Prostate gland (tissue), 2 donors: ENCODE measurements at places on chromosomes 5 and 9.

- no peak overlapping the region for H3K27ac ChIP-seq
- H3K4me3 ChIP-seq, result no peak overlapping the region
- H3K27me3 ChIP-seq, result no peaks in the 10 kb centered on the region
- DNase-seq, result no peak
- no peaks in the 10 kb centered on the region for H3K36me3 ChIP-seq
Observed at GRCh38 chr9:130590305-130590704, 10.9 kb downstream of the FUBP3 start.

DNA sequence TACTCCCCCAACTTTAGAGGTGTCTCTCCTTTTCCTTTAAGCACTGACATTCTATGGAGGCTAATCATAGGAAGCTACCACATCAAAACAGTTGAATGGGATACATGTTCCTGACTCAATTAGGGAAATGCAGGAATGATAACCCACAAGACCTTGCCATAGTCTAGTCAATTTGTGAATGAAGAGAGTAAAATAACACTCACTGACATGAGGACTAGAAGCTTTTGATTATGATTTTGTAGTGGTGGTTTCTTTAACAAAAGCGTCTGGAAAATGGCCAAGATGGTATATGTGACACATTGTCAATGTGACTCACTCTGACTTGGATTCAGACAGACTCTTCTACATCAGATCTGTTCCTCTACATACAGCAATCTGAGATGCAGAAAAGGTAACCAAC is 13.7 kb upstream of the PRELID2 start:
- H3K36me3 ChIP-seq, result no peaks in the 10 kb centered on the region
- DNase-seq, result no peak
- H3K27me3 ChIP-seq, result no peaks in the 10 kb centered on the region
- no peak overlapping the region for H3K27ac ChIP-seq
- no peak overlapping the region for H3K4me3 ChIP-seq

GRCh38 chr5:147037515-147038205 is 159.1 kb upstream of the PPP2R2B start:
- no peaks in the 10 kb centered on the region for H3K36me3 ChIP-seq
- no peaks in the 10 kb centered on the region for H3K4me1 ChIP-seq
- H3K27ac ChIP-seq, result no peak overlapping the region

DNA sequence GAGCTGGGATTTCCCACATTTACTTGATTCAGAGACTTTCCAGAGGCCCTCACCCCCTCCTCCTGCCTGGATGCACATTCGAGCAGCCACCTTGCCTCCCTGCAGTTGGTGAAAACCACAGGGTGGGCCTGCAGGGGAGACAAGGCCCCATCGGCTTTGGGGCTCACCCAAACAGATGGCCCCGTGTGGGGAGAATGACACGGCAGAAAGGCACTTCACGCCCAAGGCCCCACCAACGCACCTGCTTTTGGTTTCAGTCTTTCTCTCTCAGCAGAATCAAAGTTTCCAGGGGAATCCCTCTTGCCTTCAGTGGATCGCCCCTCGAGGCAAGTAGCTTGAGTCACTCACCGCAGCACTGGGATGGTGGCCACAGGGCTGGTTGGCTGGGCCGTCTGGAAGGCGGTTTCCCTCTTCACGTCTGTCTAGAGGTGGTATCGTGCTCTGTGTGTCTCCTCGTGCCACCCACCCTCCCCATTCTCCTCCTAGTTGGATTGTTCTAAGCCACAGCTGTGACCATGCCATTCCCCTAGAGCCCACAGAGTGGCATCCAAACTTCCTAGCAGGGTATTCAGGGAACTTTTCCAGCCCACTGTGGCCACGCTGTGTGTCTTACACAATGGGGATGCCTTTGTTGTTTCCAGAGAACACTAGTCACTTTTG is 31.8 kb downstream of the SEC61B start:
- no peak for DNase-seq
- no peaks in the 10 kb centered on the region for H3K36me3 ChIP-seq
- H3K4me1 ChIP-seq, result no peaks in the 10 kb centered on the region
- no peak overlapping the region for H3K4me3 ChIP-seq

DNA sequence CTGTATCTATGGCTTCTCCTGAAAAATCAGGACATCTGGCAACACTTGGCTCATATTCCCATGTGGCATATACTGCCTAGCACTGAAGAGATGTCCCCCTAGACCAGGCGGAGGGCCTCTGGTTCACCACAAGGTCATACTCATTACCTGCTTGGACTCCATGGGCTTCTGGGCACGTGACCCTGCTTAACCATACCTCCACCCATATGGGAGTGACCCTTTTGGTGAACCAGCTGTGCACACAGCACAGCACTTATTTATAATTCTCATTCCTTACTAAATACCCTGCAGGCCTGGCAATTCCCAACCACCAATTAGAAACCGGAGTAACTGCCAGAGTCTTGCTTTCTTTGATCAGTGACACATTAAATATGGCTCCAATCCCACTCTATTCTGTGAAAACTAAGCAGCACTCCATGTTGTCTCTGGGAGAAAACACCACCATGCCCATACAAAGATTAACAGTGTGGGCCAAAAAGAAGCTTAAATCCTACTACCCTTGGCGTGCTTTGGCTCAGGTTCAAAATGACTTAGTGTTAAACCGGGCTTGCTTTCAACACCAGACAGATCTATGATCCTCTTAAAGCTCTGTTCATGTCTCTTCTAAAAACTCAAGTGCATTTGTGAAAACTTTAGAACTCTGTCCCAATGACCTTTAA is 57.7 kb downstream of the MTMR12 start:
- H3K27me3 ChIP-seq, result no peaks in the 10 kb centered on the region
- peaks cover 5% of the 10 kb centered on the region for H3K4me1 ChIP-seq
- DNase-seq, result no peak
- H3K4me3 ChIP-seq, result no peak overlapping the region
- no peaks in the 10 kb centered on the region for H3K36me3 ChIP-seq
- peak overlapping the region; percentile 54 for H3K27ac ChIP-seq

DNA sequence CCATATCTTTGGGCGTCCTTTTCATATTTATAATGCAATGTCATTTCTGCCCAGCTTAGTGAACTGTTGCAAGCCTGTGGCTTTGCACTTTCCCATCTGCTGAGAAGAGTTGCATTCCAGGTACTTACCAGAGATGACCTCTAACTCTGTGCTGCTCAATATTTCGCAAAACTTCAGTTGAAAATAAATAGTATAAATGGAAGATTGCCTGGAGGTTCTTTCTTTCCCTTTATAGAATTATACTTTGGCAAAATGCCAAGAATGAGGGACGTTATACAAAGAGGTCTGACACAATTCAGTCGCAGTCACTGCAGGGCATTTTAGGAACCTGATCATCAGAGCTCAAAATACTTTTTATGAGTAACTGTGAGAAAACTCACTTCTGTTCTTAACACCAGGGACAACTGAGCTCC is 18.9 kb upstream of the VLDLR start:
- no peaks in the 10 kb centered on the region for H3K27me3 ChIP-seq
- no peaks in the 10 kb centered on the region for H3K4me1 ChIP-seq
- no peak overlapping the region for H3K4me3 ChIP-seq
- no peak for DNase-seq
- no peaks in the 10 kb centered on the region for H3K36me3 ChIP-seq
- H3K27ac ChIP-seq, result no peak overlapping the region

GRCh38 chr9:124011460-124012301 is at the start of gene LHX2:
LHX2 (plus strand) TSS chr9:124011768; CDS start chr9:124012349, 581 bp downstream.
- no peaks in the 10 kb centered on the region for H3K4me1 ChIP-seq
- H3K36me3 ChIP-seq, result no peaks in the 10 kb centered on the region
- no peak within 1 kb of the TSS for H3K27ac ChIP-seq

DNA sequence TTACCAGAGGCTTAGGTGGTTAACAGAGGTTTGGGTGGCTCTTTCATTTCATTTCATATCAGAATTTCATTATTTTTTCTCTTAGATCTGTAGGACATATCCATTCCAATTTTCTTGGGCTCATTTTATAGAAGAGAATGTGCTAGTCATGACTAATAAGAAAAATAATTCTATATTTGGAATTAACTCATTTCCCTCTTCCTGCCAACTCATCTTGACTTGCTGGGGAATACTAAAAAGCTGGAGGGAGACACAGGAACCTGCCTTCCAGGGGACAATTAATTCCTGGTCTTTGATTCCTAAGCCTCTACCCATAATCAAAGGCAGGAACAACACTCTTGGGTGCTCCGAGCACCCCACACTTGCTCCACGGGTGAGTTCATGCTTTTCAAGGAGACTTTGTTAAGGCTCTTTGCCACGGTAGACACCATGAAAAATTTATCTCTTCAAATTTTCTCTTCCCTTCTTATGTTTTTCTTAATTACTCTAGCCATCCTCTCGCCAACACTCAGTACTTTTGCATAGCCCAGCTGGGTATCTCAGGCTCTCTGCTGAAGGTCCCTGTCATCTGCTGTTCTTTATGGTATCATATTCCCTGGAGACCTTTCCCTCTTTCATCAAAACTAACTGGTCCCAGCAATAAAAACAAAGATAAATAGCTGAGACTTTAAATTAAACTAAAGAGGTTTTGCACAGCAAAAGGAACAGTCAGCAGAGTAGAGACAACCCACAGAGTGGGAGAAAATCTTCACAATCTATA is 273.9 kb downstream of the NPR3 start:
- no peak for DNase-seq
- H3K4me1 ChIP-seq, result no peaks in the 10 kb centered on the region

DNA sequence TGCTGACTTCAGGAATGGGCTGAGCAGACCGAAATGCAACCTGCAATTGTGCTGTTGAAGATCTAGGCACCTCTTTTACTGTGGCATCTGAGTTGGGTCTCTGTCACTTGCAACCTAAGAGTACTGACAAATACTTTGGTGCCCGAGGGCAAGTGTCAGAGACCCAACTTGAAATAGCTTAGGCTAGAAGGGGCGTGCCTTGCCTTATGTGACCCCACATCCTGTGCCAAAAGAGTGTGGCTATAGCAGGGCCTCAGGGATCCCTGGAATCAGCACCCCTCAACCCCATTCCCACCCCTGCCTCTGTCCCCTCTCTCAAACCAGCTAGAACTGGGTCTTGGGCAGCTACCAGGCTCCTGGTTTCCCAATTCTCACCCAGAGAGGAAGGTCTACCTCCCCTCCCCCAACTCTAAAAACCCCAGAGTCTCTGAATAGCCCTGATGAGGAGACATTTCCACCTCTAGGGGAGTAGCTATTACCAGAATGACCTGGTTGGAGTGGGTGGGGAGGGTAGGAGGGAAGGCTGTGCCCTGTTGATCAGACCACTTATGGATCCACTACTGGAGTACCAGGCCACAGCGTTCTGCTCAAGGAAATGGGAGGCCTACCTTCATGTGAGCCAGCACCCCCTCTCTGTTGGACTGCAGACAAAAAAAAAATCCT is 17.5 kb downstream of the RAI14 start:
- H3K27ac ChIP-seq, result no peak overlapping the region
- H3K27me3 ChIP-seq, result no peaks in the 10 kb centered on the region
- no peaks in the 10 kb centered on the region for H3K36me3 ChIP-seq
- H3K4me3 ChIP-seq, result no peak overlapping the region

DNA sequence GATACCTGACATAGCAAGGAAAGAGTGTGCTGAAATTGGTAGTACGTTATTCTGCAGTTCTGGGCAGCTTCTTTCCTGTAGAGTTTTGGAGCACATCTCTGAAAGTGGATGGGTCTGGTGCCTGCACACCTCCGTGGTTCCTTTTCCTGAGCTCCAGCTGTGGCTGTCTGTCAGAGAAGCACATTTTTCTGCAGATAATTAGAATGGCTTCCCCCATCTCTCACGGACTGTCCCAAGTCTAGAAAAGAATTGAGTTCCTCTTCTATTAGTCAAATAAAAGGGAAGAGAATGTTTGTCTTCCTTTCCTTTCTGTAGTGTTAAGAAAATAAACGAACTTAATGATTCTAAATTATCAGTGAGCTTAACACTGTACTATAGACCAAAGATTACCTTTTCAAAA is 55.7 kb downstream of the VCAN start:
- H3K36me3 ChIP-seq, result no peaks in the 10 kb centered on the region
- no peaks in the 10 kb centered on the region for H3K4me1 ChIP-seq
- no peaks in the 10 kb centered on the region for H3K27me3 ChIP-seq
- DNase-seq, result no peak
- H3K4me3 ChIP-seq, result no peak overlapping the region

- no peaks in the 10 kb centered on the region for H3K36me3 ChIP-seq
- H3K27ac ChIP-seq, result peak overlapping the region; percentile 83
- H3K4me1 ChIP-seq, result peaks cover 12% of the 10 kb centered on the region
- peak; percentile 96 for DNase-seq
Observed at GRCh38 chr9:33329117-33329563, 38.8 kb downstream of the NFX1 start.

GRCh38 chr5:1429496-1429895 is 15.7 kb downstream of the SLC6A3 start:
- no peaks in the 10 kb centered on the region for H3K27me3 ChIP-seq
- H3K4me3 ChIP-seq, result no peak overlapping the region
- no peaks in the 10 kb centered on the region for H3K36me3 ChIP-seq
- H3K27ac ChIP-seq, result no peak overlapping the region
- H3K4me1 ChIP-seq, result no peaks in the 10 kb centered on the region

DNA sequence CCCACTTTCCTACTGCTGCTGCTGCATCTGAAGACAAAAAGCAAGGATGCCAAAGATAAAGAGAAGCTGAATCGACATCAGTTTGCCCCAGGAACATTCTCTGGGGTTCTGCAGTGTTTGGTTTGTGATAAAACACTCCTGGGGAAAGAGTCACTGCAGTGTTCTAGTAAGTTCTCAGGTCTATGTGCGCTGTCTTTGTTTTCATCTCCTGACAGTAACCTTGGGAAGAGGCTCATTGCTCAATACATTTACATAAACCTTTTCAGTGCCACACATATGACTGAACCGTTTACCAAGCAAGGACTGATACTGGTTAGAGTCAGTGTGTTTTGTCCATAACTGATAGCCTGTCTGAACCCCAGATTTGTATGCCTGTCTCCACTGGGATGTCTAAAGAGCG is 232.1 kb downstream of the ARHGEF28 start:
- no peaks in the 10 kb centered on the region for H3K36me3 ChIP-seq
- no peak for DNase-seq
- H3K4me1 ChIP-seq, result no peaks in the 10 kb centered on the region
- H3K27ac ChIP-seq, result no peak overlapping the region

GRCh38 chr5:158754018-158754514 is 345.6 kb downstream of the EBF1 start:
- no peak overlapping the region for H3K27ac ChIP-seq
- H3K4me1 ChIP-seq, result no peaks in the 10 kb centered on the region
- no peaks in the 10 kb centered on the region for H3K36me3 ChIP-seq
- DNase-seq, result no peak

GRCh38 chr9:119611565-119611964 is 242.3 kb upstream of the BRINP1 start:
- H3K4me3 ChIP-seq, result no peak overlapping the region
- H3K4me1 ChIP-seq, result no peaks in the 10 kb centered on the region
- no peaks in the 10 kb centered on the region for H3K27me3 ChIP-seq
- no peak overlapping the region for H3K27ac ChIP-seq
- DNase-seq, result no peak
- no peaks in the 10 kb centered on the region for H3K36me3 ChIP-seq

GRCh38 chr5:50888751-50889150 is 222.3 kb downstream of the PARP8 start:
- no peaks in the 10 kb centered on the region for H3K4me1 ChIP-seq
- no peak overlapping the region for H3K27ac ChIP-seq
- no peaks in the 10 kb centered on the region for H3K36me3 ChIP-seq
- DNase-seq, result no peak

GRCh38 chr5:54264574-54264973 is 45.8 kb downstream of the ARL15 start:
- H3K4me3 ChIP-seq, result no peak overlapping the region
- H3K27me3 ChIP-seq, result no peaks in the 10 kb centered on the region
- no peak for DNase-seq
- H3K4me1 ChIP-seq, result no peaks in the 10 kb centered on the region
- no peak overlapping the region for H3K27ac ChIP-seq
